ENCODE measurements at places on chromosomes 5 and 9.
A peak's percentile ranks its signal among the peaks of the same experiment; 100 is the strongest.

DNA sequence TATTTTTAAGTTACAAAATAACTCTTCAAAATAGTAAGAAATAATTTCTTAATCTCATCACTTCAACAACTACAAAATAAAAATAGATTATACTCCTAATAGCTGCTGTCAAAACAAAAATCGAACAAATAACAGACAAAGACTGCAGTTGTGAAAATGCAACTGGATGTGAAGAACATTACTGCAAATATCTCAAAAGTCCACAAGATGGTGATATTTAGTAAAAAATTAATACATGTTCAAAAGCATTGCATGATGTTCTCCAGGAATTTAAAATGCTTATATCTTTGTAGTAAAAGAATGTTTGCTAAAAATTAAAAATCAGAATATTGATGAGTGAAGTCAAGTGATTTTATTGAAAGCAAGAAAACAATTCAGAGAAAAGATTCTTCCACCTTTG lies 66.2 kb downstream of the MPDZ start:
- no peak for DNase-seq

- DNase-seq, result no peak
Observed at GRCh38 chr5:100853582-100853981, 49.5 kb downstream of the ST8SIA4 start.

- no peak for DNase-seq
Observed at GRCh38 chr5:53116597-53116996, 7.0 kb upstream of the MOCS2 start.

DNA sequence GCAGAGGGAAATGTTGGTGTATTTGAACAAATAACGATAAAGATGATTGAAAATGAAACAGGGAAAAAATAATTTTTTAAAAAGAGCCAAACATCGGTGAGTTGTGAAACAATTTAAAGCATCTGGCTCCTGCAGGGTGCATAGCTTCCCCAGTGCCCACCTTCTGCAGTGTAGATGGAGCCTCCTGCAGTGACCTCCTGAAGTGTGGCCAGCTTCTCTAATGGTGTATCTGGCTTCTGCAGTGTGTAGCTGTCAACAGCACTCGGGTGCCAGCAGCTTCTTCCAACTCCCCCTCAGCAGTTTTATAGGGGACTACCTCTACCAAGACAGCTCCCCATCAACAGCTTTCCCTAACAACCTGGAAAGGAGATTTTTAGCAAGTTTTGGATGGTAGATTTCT lies 279.4 kb upstream of the SEMA6A start:
- no peak for DNase-seq

DNA sequence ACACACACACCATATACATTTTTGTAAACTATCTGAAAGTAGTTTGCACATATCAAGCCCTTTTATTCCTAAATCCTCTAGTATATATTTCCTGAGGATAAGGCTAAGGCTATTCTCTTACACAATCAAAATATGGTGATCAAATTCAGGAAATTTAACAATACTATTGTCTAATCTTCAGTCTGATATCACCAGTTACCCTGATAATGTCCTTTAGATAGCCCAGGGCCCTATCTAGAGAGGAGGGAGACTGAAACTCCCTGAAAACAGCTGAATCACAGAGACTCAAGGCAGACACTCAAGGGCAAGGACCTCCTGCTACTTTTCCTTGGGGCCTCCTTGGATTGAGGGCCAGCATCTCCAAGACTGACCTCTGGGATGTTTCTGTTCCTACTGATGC lies 30.4 kb downstream of the PTTG1 start:
- DNase-seq, result no peak

DNA sequence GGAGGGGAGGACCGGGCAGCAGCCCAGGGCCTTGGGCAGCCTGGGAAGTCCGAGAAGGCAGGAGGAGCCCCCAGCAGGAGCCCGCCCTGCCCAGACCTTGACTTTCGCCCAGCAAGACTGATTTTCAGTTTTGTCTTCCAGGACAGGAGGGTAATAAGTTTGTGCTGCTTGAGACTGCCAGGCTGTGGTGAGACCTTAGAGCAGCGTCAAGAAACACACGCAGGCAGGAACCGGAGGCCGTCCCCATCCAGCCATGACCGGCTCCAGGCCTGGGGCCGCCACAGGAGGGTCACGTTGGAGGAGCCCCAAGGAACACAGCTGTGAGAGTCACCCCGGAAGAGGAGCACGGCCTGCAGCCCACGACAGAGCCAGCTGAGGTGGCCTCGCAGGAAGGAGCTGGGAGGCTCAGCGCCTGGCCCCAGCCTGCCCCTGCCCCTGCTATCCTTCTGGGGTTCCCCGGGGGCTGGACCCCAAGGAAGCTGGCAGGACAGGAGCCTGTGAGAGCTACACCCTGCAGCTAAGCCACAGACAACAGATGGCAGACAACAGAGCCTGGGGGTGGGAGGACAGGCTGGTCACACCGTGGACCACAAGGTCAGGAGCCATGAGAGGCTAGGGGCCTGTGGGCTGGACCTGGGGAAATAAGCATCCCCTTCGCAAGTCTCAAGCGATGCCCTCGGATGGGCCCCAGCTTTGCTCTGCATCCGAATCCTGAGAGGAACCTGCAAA lies 126.0 kb upstream of the FAM120A start:
- no peak for DNase-seq

DNA sequence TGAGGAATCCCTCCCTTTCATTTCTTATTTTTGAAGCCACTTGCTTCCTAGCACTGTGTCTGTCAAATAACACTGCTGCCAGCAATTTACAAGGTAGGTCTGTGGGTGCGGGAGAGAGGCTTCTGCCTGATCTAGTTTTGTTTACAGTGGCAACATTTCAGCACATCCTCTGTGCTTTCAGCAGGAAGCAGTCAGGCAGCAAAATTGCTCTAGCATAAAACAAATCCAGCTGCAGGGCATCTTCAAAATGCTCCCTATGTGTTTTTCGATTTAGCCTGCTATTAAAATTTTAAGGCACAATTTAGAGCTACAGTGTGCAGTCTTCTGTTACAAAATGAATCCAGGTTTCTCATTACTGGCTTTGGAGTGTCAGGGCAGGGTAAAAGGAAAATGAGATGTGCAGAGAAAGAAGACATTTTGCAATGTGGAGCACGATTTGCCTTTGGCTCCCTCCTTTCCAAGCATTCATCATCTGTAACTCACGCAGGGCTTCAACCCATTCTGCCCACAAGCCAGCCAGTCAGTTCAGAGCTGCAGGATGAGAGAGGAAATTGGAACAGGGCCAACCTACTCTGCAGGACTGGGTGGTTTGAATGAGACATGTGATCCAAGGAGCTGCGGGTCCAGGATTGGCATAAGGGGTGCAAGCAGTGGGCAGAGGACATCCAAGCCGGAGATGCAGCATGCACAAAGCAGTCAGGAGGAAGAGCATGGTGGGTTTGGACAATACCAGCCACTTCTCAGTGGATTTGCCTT lies 143.4 kb upstream of the APC start:
- DNase-seq, result peak; percentile 40

DNA sequence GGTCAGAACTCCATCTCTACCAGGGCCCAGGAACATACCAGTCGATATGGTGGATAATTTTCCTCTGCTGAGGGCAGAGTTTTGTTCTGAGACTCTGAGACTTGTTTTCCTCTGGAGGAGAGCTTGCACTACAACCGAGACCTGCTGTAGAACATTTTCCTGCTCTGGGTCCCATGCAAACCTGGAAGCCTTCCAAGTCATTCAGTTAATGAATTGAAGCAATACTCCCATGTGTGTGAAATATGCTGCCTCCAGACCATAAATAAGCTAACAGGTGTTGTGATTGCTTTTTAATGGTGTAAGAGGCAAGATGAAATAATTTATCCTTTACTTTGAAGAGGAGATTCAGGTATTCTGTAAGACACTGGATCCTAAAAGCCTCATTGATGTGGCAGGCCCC lies 372.8 kb downstream of the TMEM167A start:
- no peak for DNase-seq

DNA sequence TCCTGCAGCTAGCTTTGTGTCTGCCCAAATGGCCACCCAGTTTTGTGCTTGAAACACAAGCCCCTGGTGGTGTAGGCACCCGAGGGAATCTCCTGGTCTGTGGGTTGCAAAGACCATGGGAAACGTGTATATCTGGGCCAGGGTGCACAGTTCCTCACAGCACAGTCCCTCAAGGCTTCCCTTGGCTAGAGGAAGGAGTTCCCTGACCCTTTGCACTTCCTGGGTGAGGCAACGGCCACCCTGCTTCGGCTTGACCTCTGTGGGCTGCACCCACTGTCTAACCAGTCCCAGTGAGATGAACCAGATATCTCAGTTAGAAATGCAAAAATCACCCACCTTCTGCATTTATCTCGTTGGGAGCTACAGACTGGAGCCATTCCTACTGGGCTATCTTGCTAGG lies 865.0 kb upstream of the ACO1 start:
- no peak for DNase-seq

DNA sequence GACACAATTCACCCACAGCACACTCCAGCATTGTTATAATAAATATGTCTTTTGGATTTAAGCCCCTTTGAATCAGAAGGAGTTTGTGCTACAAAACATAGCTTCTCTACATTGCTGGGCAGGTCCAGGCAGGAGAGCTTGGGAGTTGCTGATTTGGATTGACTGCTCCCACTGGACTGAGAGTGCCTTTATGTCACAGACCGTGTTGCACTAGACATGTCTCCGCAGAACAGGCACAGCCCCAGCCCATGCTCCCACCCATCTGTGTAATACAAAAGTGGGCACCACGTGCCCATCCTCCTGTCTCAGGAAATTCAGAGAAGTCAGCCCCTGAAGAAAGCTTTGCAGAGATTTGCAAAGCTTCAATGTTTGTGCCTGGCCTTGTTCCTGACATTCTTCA lies 117.1 kb downstream of the MED10 start:
- peak; percentile 48 for DNase-seq

- no peak for DNase-seq
Observed at GRCh38 chr5:61273279-61273975, 58.6 kb upstream of the ZSWIM6 start.

GRCh38 chr5:59790776-59791475 lies 102.6 kb downstream of the PDE4D start:
- peak; percentile 27 for DNase-seq

DNA sequence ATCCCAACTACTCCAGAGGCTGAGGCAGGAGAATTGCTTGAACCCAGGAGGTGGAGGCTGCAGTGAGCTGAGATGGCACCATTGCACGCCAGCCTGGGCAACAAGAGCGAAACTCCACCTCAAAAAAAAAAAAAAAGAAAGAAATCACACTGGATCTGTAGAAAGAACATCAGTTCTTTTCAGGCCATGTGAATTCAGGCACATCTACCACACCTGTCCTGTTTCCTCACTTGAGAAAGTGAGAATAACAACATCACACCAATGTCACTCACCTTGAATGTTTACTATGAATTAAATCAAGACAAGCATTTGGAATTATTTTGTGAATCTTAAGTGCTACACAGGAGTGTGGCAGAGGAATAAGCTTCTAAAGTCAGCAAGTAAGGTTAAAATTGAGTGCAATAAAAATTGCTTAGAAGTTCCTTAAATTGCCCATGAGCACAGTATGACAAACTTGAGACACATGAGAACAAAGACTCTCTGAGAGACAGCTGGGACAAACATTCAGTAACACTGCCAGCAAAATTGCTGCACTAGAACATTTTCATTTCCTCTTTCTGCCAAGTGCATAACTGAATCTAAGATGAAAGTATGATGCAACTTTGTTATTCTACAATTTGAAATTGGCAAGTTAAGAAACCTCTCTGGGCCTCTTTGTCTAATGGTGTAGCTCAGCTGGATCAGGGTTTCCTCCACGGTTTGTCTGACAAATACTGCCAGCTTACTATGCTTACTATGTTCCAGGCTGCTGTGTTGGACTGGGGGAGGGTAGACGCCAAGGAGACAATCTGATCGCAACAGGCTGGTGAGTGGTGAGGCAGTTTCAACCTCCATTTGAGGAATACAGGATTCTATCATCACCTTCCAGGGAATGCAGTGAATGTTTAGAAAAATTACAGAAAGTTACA lies 1.9 kb upstream of the RIC1 start:
- peak; percentile 22 for DNase-seq

GRCh38 chr9:7192266-7192665 lies 434.5 kb downstream of the KDM4C start:
- DNase-seq, result no peak

GRCh38 chr5:150108711-150109514 lies 22.6 kb upstream of the CSF1R start:
- DNase-seq, result no peak

DNA sequence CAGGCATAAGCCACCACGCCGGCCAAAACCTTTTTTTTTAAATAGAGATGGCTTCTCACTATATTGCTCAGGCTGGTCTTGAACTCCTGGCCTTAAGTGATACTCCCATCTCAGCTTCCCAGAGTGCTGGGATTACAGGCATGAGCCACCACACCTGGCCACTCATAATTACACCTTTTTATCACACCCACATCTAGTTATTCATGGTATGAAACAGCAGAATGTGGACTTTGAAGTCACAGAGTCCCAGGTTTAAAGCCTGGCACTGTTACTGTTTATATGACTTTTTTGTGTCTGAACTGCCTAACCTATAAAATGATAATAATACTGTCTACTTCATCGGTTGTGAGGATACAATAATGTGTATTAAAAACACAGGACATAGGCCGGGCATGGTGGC lies 23.1 kb downstream of the ZNF346 start:
- no peak for DNase-seq

- no peak for DNase-seq
Observed at GRCh38 chr9:130371196-130371966, 73.4 kb upstream of the ASS1 start.

- DNase-seq, result no peak
Observed at GRCh38 chr5:158643840-158644239, 455.9 kb downstream of the EBF1 start.

DNA sequence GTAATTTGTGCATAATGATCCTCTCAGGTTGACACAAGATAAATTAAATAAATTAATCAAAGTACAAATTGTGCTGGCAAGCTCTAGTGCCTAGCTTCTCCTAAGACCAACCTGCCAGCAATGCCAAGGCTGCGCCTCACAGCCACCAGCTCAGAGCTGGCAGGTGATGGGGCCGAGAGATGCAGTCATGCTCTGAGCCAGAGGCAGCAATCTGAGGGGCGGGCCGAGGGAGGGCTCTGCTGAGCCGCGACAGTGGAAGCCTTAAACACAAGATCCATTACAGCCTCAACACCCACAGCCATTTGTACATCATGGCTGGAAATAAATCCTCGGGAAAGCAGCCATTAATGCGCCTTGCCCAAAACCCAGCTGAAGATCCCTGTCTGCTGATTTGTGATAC lies 20.3 kb downstream of the MED27 start:
- no peak for DNase-seq
